HEK293T (cell line): ENCODE measurements at places on chromosomes 5 and 9.

DNA sequence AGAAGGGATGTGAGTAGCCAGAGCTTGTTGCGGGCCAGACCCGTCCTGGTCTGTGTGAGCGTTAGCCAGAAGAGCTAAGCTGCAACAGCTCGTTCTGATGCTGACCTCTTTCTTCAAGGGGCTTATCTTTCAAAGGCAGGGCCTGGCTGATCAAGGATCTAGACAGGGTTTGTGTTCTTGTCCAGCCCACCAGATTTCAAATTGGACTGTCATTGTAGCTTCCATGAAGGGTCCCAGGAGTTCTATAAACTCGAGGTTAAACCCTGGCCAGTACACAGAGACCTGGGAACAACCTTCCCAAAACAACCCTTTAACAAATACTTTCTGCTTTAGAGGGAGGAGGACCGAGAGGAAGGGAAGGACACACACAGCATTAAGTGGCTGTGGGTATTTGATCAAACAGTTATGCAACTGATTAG is 153.0 kb upstream of the TUT7 start:
- DNase-seq: no peak

GRCh38 chr5:175887463-175887862 is 16.1 kb downstream of the CPLX2 start:
- DNase-seq: no peak

DNA sequence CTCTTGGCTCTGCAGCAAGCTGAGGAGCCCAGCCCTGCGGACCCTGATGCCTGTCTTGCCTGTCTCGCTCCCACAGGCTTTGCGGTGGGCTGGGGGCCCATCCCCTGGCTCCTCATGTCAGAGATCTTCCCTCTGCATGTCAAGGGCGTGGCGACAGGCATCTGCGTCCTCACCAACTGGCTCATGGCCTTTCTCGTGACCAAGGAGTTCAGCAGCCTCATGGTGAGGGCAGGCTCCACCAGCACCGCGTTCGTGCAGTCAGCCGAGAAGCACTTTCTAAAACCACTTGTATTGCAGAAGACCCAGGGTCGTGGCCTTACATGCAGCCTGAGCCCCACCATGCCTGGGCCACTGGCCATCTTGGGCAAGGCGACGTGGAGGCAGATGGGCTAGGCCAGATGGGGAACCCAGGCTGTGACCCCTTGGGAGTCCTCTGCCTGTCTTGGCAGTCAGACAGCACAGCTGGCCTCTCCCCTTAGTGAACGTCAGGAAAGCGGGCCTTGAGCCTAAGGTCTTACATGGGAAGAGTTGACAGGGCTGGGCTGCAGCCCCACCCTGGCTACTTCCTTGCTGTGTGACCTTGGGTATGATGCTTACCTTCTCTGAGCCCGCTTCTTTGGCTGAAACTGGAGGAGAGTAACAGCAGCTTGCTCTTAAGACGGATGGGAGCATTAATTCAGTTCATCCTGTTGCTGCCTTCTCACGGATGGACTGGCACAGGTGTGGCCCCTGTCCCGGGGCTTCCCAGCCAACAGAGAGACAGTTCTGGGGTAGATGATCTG is 8.6 kb downstream of the SLC2A8 start:
- no peak for DNase-seq

DNA sequence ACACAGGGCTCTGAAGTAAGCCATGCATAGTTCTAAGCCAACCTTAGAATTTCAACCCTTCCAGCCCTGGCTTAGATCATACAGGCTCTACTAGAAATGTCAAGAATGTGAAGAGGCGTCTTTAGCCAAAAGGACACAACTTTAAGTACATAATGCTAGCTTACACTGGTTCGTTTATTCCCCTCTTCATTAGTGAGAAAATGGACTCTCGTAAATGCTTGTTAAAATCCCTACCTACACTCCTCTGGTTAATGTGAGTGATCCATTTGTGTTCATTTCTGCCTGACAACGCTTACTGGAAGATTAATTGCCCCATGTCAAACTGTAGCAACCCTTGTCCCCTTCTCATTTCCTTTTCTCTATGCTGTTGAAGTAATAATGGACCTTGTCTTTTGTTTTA is 149.3 kb upstream of the POU5F2 start:
- peak; percentile 10 for DNase-seq

- no peak for DNase-seq
These were observed 31.9 kb upstream of the IL12B start for GRCh38 chr5:159362220-159362619.

DNA sequence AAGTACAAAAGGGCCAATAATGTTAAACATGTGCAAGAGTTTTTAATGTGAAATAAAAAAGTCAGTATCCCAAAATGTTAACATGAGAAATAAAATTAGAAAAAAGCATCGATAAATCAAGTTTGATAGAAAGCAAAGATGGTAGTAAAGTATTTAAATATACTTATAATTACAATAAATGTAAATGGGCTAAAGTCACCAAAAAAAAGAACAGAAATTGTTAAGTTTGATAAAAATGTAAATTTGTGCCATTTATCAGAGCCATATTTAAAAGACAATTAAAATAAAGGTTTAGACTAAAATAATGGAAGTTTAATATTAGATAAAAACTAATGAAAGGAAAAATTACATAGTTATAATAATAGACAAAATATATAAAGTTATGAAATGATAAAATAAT is 500.5 kb downstream of the TMEM232 start:
- no peak for DNase-seq

DNA sequence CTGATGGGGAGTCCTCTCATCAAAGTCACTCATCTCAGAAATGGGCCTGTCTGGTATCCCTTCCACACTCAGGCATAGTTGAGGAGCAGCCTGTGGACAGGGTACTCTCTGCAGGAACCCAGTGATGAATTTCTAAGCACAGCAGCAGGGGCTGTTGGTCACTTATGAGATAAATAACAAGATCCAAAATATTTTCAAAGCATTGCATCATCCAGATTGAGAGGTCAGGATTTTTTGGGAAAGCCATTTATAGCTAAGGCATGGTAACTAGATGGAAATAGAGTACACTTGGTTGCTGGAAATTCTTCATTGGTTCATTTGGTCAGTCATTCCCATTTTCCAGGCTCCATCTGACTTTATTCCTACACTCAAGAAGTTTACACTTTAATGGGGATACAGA is 246.8 kb upstream of the RAI14 start:
- no peak for DNase-seq

GRCh38 chr9:71830153-71830552 is 61.8 kb upstream of the CEMIP2 start:
- no peak for DNase-seq

- DNase-seq: no peak
These were observed 31.1 kb downstream of the TRIO start for GRCh38 chr5:14174230-14174636.

- DNase-seq: no peak
These were observed 21.1 kb downstream of the ADAMTSL1 start for GRCh38 chr9:18495065-18495464.
